ENCODE measurements at places on chromosomes 5 and 9.

DNA sequence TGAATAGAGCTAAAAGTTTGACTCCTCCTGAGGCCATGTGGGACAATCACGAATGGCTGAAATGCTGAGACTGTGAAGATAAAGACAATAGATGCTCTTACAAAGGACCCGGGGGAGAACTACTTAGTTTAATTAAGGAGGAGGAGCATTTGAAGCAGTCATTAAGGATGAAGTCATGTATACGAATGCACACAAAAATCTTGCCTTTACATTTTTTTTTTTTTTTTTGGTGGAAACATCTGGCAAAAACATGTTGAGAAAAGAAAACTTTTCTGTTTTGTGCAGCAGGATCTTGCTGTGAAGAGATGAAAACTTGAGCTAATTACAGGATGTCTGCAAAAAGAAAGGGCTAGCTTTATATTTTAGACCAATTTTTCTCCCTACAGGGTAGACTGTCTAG lies 42.3 kb upstream of the NR3C1 start:
- DNase-seq: no peak

- DNase-seq: peak; percentile 82
These were observed 55.4 kb downstream of the HINT1 start for GRCh38 chr5:131109540-131110255.

GRCh38 chr9:133532937-133533668 lies 1.4 kb upstream of the ADAMTSL2 start:
- peak; percentile 73 for DNase-seq

DNA sequence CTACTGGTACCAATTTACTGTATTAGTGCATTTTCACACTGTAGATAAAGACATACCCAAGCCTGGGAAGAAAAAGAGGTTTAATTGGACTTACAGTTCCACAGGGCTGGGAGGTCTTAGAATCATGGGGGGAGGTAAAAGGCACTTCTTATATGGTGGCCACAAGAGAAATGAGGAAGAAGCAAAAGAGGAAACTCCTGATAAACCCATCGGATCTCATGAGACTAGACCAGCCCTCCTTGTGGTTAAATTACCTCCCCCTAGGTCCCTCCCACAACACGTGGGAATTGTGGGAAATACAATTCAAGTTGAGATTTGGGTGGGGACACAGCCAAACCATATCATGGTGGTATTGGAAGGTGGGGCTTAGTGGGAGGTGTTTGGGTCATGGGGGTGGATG lies 56.5 kb upstream of the SPDL1 start:
- peak; percentile 50 for DNase-seq

DNA sequence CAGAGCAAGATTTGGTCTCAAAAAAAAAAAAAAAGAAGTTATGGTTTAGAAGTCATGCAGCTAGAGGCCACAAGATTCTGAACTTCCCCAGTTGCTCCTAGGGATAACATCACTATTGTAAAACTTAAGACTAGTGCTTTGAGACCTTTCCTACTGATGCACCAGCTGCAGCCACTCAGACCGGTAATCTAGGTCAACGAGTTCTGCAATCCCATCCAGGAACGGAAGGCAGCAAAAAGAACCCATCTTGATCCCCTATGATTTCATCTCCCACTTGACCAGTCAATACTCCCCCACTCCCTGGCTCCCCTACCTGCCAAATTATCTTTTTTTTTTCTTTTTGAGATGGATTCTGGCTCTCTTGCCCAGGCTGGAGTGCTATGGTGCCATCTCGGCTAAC lies 46.9 kb upstream of the TTC39B start:
- DNase-seq: no peak

DNA sequence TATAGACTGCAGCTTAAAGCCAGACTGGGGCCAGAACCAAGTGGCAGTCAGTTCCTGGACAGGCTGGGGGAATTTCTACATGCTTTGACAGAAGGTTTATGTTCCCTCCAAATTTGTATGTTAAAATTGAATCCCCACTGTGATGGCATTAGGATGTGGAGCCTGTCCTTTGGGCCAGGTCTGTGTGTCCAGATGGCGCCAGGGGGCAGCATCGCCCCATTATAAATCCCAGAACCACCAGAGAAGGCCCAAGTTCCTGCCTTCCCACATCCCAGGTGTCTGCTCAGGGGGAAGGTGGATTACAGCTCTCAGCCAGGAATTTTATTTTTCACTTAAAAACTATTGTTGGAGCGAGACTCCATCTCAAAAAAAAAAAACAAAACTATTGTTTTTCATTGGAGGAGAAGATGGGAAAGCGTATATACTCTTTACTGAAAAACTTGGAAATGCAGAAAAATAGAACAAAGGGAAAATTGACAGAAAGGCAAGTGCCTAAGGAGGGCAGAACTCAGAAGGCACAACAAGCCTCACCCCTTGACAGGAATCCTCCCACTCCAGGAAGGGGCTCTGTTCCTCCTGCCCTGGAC lies 5.0 kb downstream of the IL3 start:
- DNase-seq: peak; percentile 78

DNA sequence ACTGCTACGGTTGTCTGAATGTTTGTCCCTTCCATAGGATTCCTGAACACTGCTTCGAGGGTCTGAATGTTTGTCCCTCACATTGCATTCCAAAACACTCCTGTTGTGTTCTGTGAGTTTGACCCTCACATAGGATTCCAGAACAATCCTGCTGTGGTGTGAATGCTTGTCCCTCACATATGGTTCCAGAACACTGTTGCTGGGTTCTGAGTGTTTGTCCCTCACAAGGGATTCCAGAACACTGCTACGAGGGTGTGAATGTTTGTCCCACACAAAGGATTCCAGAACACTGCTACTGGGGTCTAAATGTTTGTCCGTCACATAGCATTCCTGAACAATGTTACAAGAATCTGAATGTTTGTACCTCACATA lies 201.2 kb downstream of the FOXD4L6 start:
- DNase-seq: no peak

DNA sequence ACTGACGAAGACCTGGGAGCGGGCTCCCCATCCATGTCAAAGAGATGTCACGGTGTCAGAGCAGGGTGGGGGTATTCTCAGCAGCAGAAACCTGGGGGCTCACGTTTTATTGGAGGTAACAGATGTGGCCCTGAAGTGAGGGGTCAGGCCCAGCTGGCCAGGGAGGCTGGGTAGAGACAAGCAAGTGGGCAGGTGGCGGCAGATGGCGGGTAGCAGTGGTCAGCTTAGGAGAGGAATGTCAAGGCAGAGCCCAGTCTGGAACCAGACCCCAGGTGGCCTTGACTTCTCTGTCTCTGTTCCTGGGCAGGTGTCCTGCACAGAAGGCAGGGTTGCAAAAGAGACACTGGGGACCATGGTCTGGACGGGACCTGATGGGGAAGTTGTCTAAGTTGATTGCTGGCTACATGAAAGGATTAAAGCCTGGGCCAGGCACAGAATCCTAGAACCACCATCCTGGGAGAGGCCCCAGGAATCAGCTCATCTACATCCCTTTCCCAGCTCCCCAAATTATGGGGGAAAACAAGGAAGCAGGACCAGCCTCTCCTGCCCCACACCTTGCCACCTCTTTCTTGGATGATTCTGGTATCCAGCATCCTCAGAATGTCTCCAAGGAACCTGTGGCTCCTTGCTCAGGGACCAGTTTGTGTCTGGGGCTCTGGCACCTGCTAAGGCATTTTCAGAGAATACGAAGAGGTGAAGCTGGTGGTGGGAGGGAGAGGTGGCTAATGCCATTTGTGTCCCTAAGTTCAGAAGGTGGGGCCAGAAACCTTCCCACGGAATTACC lies 72.5 kb downstream of the AMBP start:
- no peak for DNase-seq

GRCh38 chr5:36710039-36710438 lies 103.6 kb downstream of the SLC1A3 start:
- no peak for DNase-seq

DNA sequence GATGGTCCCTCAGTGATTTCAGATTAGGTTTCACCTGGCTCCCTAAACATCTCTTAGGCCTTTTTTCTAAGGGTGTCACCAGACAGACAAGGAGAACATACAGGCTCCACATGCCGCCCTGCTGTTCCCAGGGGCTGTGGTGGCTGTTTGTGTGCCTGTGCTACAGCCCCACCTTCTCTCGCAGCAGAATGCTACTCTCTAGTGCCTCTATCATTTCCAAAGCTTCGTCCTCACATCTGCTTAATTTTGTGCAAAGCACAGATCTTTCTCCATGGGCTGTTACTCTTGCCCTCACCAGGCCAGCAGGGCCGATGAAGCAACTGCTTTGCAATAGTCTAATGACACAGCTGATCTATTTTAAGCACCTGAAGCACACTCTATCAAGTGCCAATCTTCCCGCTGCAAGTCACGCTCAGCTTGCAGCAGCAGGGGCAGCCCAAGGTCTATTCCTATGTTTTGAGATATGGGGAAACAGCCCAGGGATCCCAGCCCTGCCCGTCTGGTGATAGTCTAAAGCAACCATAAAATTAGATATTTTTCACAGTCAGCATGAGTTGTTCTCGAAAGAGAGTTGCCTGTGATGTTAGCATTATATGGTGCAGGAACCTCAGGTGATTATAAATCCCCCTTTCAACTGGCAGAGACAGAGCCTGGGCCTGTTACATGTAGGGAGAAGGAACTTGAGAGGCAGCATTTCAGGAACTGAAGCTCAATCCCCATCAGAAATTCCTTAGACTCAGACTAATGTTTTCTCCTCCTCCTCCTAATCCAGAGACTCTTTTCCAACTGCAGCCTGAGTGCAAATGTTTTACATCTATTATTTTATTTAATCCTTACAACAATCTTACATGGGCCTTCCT lies 12.7 kb downstream of the ABLIM3 start:
- peak; percentile 84 for DNase-seq

GRCh38 chr9:90774071-90774470 lies 27.5 kb upstream of the SYK start:
- no peak for DNase-seq

DNA sequence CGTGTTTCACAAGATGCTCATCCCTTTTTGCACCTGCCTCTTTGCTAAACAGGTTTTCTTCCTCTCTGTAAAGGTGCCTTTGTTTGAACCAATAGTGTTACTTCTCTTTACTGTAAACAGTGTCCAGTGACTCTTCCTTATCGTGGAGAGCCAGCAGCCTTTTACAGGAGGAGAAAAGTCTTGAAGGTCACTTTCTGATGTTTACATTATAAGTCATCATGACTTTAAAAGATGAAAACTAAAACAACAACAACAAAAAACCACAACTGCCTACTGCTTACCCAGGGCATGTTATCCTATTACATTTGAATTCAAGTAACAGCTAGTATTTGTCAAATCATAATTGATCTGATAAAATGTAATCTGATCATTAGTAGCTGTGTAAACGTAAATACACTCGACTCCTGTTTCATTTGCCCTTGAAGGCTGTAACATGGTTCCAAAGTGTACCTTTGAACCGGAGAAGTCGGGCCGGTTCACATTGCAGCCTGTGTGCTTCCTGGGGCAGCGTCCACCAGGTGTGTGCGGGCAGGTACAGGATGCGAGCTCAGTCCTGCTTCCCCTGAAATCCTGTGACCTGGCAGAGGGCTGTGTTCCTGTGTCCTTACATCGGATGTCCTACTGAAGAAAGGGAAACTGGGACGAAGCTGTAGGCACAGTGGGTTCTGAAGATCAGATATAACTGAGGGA lies 118.1 kb downstream of the C9orf152 start:
- no peak for DNase-seq

GRCh38 chr9:99181621-99182020 lies 40.1 kb downstream of the ALG2 start:
- DNase-seq: peak; percentile 59

DNA sequence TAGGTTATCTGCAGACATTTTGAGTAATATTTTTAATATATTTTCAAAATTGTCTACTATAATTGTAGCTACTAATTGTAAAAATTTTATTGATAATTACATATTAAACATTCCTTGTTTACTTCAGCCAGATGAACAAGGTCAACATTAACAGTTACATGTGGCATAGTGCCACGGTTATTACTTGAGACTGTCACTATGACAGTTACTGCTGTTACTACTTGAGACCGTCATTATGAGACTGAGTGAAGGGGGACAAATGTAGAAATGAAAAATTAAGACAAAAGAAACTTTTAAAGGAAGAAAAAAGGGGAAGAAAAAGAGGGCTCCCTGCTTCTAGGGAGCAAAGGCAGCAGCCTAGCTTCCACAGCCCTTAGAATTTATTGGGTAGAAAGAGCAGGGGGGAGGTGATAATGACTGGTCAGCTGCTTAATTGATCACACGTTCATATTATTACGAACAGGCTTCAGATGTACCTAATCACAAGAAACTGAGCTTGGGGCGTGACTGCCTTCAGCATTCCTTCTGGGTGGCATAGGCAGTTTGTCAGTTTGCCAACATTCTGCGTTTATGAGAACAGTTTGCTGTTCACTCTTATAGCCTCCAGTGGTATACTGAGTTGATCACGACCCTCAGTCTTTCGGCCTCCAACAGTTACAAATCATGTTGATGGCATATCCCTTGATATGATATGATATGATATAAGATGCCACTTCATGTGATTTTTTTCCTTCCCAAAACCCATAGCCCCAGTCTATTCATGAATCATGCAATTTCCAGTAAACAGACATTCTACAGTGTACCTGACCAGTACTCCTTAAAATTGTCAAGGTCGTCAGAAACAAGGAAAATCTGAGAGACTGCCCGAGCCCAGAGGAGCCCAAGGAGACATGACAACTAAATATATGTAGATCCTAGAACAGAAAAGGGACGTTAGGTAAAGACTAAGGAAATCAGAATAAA lies 13.1 kb downstream of the MARCHF6 start:
- DNase-seq: no peak

DNA sequence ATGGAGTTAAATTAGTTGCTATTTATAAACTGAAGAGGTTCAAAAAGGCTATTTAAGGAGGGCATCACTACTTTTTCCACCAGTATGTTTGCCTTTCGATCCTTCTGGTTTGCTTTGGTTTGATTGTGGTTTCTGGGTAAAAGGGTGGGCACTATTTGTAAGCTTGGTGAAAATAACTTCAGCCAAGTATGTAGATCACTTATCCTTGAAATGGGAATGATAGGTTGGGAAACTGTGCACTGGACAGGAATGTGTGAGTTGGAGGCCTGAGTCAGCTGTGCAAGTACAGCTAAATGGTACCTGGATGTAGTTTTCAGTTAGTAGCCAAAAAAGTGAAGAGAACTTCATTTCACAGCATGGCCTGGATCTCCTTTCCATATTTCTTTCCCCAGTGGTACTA lies 466.2 kb downstream of the ENC1 start:
- DNase-seq: no peak

- DNase-seq: no peak
These were observed 72.0 kb downstream of the RETREG1 start for GRCh38 chr5:16544607-16545374.

- DNase-seq: no peak
These were observed 129.5 kb downstream of the TRIO start for GRCh38 chr5:14272548-14273205.

DNA sequence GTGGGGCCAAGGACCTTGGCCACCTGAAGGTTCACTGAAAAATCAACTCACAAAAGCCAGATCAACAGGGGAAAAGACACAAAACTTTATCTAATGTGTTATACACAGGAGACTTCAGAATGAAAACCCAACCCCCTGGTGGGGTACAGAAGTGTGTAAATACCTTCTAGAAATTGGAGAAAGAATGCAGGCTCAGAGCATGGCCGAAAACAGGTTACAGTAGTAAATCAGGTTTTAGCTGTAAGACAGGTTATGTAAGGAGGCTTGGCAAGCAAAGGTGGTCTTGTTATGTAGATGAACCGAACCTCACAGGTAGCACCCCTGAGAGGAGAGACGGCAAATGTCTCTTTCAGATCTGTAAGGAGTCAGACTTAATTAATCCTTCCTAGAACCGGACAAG lies 10.0 kb downstream of the CEMIP2 start:
- no peak for DNase-seq

GRCh38 chr9:134088063-134088725 lies 20.4 kb upstream of the BRD3 start:
- DNase-seq: no peak

GRCh38 chr5:141753971-141754713 lies 72.1 kb upstream of the ARAP3 start:
- peak; percentile 64 for DNase-seq

GRCh38 chr9:15400281-15400941 lies 22.3 kb upstream of the SNAPC3 start:
- DNase-seq: peak; percentile 77

Measured in OCI-M1 (cell line).